ENCODE measurements at places on chromosomes 2 and 18. TPM values are rescaled to one million over a fixed set of nuclear protein-coding genes. Genes with fewer than 3 reads are reported as not detected.
A peak's percentile ranks its signal among the peaks of the same experiment; 100 is the strongest.

G6PC2 gene
- not detected for total RNA-seq

MFSD2B gene
- total RNA-seq: 0.28 TPM

COL4A3 gene
- total RNA-seq: not detected

HOXD13 gene
- total RNA-seq: not detected

FRZB gene
- total RNA-seq: not detected

FARSB gene
- 8.7 TPM for total RNA-seq

DNAJC5G gene
- total RNA-seq: not detected

MOGAT1 gene
- total RNA-seq: not detected

HOXD9 gene
- total RNA-seq: not detected

HRH4 gene
- 0.34 TPM for total RNA-seq

GRCh38 chr2:101306410-101306809 is 2.1 kb downstream of the RNF149 start:
- peak overlapping the region; percentile 95 for H3K27ac ChIP-seq
- no peak for DNase-seq
- peaks cover 29% of the 10 kb centered on the region for H3K36me3 ChIP-seq
- H3K27me3 ChIP-seq: no peaks in the 10 kb centered on the region
- peak overlapping the region; percentile 90 for H3K4me3 ChIP-seq

DNA sequence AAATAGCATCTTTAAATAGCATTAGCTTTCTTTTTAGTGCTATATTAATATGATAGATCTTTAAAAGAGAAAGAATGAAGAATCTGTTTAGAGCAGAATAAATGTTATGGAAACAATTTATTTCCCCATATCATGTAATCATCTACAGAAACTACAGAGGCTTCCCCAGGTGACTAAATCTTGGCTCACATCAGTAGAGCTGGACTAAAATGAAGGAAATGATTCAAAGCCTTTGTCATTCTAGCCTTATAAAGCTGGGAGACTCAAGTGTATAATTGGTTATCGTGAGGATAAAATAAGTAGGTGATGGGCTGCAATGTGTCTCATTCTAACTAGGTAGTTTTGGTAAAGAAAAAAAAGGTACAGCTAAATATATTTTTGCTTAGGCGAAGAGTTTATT is 83.2 kb upstream of the UNC80 start:
- H3K4me1 ChIP-seq: no peaks in the 10 kb centered on the region
- no peaks in the 10 kb centered on the region for H3K36me3 ChIP-seq
- H3K4me3 ChIP-seq: no peak overlapping the region

DNA sequence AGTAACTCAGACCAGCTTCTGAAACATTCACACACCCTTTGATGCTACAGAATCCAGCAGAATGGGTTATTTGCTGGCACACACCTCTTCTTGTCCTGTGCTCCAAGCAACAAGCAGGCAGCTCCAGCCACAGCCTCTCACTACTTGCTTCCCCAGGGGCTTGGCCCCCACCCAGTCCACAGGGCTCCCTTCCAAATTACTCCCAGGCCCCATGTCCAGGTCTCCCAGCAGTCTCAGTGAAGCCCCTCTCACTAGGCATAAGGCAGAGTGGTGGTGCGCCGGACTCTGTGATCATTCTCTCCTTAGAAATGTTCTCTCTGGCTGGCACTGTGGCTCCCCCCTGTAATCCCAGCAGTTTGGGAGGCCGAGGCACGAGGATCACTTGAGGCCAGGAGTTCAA is 25.9 kb downstream of the ITM2C start:
- H3K27me3 ChIP-seq: no peaks in the 10 kb centered on the region
- H3K4me3 ChIP-seq: no peak overlapping the region
- H3K36me3 ChIP-seq: no peaks in the 10 kb centered on the region
- no peak for DNase-seq
- H3K4me1 ChIP-seq: peaks cover 16% of the 10 kb centered on the region

- no peak overlapping the region for H3K27ac ChIP-seq
- no peak overlapping the region for H3K4me3 ChIP-seq
- H3K36me3 ChIP-seq: no peaks in the 10 kb centered on the region
- peaks cover 8% of the 10 kb centered on the region for H3K27me3 ChIP-seq
- no peak for DNase-seq
- H3K4me1 ChIP-seq: peaks cover 19% of the 10 kb centered on the region
Observed at GRCh38 chr2:36352701-36353100, 2.9 kb upstream of the CRIM1 start.

- H3K36me3 ChIP-seq: no peaks in the 10 kb centered on the region
- H3K27me3 ChIP-seq: no peaks in the 10 kb centered on the region
- H3K27ac ChIP-seq: no peak overlapping the region
- no peak overlapping the region for H3K4me3 ChIP-seq
- DNase-seq: no peak
Observed at GRCh38 chr2:155689791-155690190, 642.7 kb downstream of the NR4A2 start.

GRCh38 chr2:234285541-234285940 is 211.3 kb downstream of the ARL4C start:
- H3K27me3 ChIP-seq: no peaks in the 10 kb centered on the region
- no peak for DNase-seq
- no peaks in the 10 kb centered on the region for H3K36me3 ChIP-seq
- no peak overlapping the region for H3K27ac ChIP-seq
- peaks cover 32% of the 10 kb centered on the region for H3K4me1 ChIP-seq

- H3K27me3 ChIP-seq: no peaks in the 10 kb centered on the region
- no peak overlapping the region for H3K4me3 ChIP-seq
- H3K4me1 ChIP-seq: no peaks in the 10 kb centered on the region
- peak; percentile 37 for DNase-seq
- H3K27ac ChIP-seq: no peak overlapping the region
Observed at GRCh38 chr2:68185541-68186164, 28.0 kb downstream of the PNO1 start.

DNA sequence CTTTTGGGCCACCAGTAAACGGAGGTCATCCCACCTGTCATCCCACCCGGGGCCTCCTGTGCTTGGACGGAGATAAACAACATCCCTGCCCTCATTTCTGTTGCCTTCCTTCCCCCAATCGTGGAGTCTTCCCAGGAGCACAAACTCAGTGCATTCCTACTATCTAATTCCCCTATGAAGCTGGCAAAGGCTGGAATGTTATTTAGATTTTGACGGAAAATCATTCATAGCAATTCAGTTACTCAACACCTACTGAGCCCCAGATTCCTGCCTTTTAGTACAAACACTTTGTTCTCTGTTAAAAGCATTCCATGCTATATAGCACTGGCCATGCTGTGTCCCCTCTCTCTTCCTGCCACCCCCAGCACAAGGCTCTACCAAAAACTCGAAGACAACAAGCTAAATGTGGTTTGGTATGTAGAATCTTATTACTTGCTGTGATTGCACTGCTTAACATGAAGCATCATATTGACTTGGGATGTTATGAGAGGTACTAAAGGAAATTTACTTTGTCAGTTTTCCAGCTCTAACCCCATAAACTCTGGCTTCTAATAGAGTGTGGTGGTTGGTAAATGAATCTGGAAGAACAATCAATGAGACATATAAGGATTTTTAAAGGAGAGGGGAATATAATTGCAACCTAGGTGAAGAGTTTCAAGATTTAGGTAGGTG is 32.3 kb upstream of the IMPA2 start:
- H3K27me3 ChIP-seq: no peaks in the 10 kb centered on the region
- H3K27ac ChIP-seq: no peak overlapping the region
- no peak for DNase-seq
- peaks cover 14% of the 10 kb centered on the region for H3K4me1 ChIP-seq
- no peaks in the 10 kb centered on the region for H3K36me3 ChIP-seq
- no peak overlapping the region for H3K4me3 ChIP-seq

DNA sequence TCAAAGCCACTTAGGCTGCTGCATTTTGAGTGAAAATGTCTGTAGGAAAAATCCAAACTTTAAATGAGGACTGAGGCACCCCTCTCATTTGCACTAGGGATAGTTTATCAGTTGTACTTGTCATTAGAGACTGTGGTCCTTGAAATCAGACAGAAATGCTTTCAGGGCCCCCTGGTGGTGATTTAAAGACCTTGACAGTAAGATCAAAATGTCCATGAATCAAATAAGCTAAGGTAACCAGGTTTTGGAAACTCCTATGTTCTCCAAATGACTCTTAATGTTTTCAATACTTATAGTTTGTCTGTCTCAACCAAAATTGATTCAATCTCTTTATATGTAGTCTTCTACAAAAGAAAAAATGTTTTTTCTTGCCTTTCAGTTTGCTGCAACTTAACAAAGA is 28.8 kb upstream of the DDX18 start:
- H3K36me3 ChIP-seq: no peaks in the 10 kb centered on the region

GRCh38 chr2:33435518-33435917 is 40.9 kb upstream of the RASGRP3 start:
- no peak for DNase-seq
- H3K27me3 ChIP-seq: peaks cover 5% of the 10 kb centered on the region
- H3K36me3 ChIP-seq: no peaks in the 10 kb centered on the region
- no peak overlapping the region for H3K27ac ChIP-seq

- peaks cover 2% of the 10 kb centered on the region for H3K27me3 ChIP-seq
- H3K36me3 ChIP-seq: no peaks in the 10 kb centered on the region
Observed at GRCh38 chr18:26614374-26614773, 66.0 kb upstream of the KCTD1 start.

DNA sequence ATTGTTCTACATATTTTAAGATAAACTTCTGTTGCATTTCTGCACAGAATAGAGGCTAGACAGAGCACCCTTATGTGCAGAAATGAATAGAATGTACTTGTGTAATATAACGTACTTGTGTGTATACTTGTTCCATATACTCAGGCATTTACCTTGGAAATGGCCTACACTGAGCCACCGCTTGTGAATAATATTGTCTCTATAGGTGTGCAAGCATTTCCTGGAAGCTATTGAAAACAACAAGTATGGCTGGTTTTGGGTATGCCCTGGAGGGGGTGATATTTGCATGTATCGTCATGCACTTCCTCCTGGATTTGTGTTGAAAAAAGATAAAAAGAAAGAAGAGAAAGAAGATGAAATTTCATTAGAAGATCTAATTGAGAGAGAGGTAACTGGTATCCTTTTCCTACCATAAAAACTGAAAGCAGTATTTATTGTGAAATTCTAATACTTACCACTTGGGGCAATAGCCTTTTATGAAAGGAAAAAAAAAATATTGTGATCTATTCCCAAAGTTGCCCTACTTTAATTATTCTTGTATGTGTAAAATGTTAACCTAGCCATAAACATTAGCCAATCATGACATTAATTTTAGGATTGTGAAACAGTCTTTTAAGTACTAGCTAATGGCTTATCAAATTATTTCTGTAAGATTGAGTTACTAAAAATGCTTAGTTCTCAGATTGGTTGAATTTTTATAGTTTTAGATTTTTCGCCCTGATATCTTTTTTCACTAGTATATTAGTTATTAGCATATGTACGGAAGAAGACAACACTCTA is 18.0 kb downstream of the ZC3H15 start:
- H3K27ac ChIP-seq: no peak overlapping the region
- H3K4me1 ChIP-seq: no peaks in the 10 kb centered on the region
- peaks cover 96% of the 10 kb centered on the region for H3K36me3 ChIP-seq
- H3K27me3 ChIP-seq: no peaks in the 10 kb centered on the region
- H3K4me3 ChIP-seq: no peak overlapping the region
- no peak for DNase-seq

- DNase-seq: no peak
- H3K4me1 ChIP-seq: peaks cover 23% of the 10 kb centered on the region
- H3K4me3 ChIP-seq: peak overlapping the region; percentile 75
- peaks cover 12% of the 10 kb centered on the region for H3K36me3 ChIP-seq
Observed at GRCh38 chr2:102735416-102736109, 26.3 kb upstream of the TMEM182 start.

GRCh38 chr18:13376841-13377351 is 158.3 kb downstream of the LDLRAD4 start:
- peak; percentile 59 for DNase-seq
- peaks cover 84% of the 10 kb centered on the region for H3K4me1 ChIP-seq
- peak overlapping the region; percentile 92 for H3K27ac ChIP-seq
- no peaks in the 10 kb centered on the region for H3K36me3 ChIP-seq

GRCh38 chr2:136154384-136154783 is 36.4 kb upstream of the CXCR4 start:
- no peaks in the 10 kb centered on the region for H3K4me1 ChIP-seq
- H3K36me3 ChIP-seq: no peaks in the 10 kb centered on the region
- H3K4me3 ChIP-seq: no peak overlapping the region
- DNase-seq: no peak
